ENCODE measurements at places on chromosomes 4 and X.

DNA sequence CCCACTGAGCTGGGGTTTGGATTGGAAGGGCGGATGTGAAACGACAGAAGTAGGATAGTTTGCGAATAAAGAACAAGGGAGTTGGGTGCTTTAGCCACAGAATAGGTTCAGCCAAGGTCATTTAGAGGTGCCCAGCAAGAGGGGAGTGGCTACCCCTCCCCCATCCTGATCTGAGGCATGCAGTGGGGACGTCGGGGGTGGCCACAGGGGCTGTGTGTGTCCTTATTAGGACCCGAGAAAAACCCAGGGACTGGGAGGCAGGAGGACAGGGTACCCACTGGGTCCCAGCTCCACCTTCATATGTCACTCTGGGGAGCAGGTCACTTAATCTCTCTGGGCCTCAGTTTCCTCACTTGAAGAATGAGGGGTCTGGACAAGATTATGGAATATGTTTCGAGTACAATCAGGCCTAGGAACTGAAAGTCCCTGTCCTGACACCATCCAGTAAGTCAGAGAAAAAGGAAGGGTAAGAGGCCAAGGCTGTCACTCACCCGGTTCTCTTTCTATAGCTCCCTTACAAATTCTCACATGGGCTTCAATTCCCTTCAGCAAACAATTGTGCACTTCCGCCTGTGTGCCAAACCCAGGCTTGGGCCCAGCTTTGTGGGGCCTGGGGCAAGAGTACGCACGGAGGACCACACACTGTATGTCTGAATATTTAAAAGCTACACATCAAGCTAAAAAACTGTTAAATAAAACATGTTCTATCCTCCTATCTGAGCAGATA is 4.2 kb upstream of the NYX start:
- DNase-seq, result no peak

- no peak for DNase-seq
These were observed 134.3 kb downstream of the BMPR1B start for GRCh38 chr4:94892051-94892450.

DNA sequence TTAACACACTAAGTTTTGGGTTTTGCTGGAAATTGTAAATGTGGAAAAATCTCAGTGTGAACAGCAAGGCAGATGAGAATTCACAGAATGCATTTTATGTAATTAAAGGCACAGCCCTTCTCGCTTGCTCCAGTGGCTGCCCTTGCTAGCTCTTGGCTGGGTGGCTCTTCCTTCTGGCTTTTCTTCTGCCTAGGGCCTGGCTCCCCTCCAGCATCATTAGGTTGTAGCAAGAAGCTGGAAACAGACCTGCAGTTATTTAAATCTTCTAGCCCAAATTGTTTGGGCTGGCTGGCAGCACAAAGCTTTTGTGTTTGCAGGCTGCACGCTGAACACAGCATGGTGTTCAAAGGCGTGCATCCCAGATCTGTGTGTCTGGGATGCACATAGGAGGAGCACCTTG is 56.5 kb downstream of the LIMCH1 start:
- no peak for DNase-seq

GRCh38 chr4:27764526-27764837 is 903.8 kb downstream of the STIM2 start:
- DNase-seq, result no peak

DNA sequence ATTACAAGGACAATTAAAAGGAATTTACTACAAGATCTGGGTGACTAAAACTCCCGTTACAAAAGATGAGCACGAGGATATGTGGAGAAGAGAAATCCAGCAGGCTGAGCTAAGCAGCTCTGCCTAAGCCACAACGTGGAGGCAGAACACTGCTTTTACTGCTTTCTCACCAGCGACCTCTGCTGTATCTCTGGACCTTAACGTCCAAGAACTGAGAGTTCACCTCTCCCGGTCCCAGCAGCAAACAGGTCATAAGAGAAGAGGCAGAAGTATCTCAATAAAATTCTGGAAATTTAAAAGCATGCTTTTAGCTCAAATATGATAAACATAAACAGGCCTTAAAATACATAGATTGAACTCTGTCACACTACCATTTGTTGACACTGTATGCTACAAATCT is 81.0 kb downstream of the ADGRA3 start:
- no peak for DNase-seq

DNA sequence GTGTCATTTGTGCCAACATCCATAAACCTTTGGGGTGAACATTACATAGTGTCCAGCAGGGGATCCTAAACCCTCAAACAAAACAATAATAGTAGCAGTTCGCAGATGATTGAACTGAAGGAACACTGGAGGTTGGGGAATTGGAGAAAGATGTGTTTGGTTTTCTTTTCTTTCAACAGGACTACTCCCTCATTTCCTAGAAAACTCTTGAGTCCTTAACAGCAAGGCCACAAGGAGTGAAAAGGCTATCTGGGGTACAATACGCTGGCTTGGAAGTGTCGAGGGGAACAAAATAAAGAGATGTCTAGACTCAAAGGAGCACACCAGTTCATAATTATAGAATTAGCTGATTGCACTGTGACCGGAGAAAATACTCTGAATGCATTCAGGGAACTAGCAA is 72.1 kb downstream of the IDS start:
- DNase-seq, result no peak

DNA sequence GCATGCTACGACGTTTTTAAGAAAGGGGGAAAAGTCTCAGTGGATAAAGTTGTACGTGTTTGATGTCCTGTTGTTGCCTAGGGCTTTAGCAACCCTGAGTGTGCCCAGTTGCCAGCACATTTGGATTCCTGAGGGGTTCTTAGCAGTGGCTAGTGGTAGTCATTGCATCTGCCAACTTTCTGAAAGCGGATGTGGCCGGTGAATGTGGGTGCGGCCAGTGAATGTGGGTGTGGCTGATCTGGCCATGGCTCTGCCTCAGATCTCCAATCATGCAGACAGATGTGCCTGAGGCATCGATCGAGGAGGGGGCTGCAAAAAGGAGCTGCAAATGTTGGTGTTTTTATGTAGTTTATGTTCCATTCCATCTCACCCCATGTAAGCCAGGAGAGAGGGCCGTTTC is 41.5 kb upstream of the FAT1 start:
- DNase-seq, result no peak

- DNase-seq, result no peak
These were observed 8.3 kb upstream of the GRPEL1 start for GRCh38 chr4:7075962-7076695.

- peak; percentile 77 for DNase-seq
These were observed 35.7 kb upstream of the TBC1D14 start for GRCh38 chr4:6873792-6874461.

DNA sequence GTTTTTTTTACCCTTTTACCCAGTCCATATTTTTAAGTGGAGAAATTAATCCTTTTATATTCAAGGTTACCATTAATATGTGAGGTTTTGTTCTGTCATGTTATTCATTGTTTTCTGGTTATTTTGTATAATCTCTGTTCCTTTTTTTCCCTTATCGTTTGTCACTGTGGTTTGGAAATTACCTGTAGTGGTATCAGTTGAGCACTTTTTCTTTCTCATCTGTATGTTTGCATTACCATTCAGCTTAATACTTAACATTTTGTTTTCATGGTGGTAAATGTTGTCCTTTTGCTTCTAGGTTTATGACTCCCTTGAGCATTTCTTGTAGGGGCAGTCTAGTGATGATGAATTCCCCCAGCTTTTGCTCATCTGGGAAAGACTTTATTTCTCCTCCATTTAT is 6.6 kb downstream of the ETDC start:
- no peak for DNase-seq

GRCh38 chr4:4395849-4396627 is 9.1 kb downstream of the NSG1 start:
- no peak for DNase-seq

- DNase-seq, result no peak
These were observed 11.4 kb upstream of the UBA1 start for GRCh38 chrX:47182106-47182700.

- DNase-seq, result no peak
These were observed 75.7 kb upstream of the PAK3 start for GRCh38 chrX:111020283-111020682.

- DNase-seq, result no peak
These were observed 1370.6 kb upstream of the AGA start for GRCh38 chr4:178812866-178813265.

DNA sequence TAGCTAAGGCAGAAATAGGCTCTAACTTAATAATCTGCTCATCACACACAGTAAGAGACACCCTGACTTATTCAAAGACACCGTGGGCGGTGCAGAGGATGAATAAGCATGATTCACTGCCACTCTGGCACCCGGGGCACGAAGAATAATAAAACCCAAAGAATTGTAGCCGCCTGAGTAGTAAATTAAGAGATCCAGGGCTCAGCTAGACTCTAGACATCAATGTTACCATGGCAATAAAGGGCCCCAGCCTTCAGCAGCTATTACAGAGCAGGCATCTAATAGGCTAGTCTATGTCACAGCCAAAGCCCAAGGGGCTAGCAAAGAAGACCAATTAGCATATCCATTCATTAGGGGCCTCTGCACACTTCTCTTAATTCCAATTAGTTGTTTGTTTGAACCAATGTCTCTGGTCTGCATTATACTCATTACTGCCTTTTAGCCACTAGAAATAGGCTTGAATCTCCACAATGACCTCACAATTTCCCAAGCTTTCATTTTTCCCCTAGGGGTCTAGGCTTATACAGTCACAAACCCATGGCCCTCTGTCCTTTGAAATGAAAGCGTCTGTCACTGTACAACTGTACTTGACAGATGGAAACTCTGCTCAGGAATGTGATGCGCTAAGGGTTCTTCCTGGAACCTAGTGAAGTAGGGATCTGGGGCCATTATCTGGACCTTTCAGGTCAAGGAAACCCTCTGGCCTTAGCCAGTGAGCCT is 3.0 kb upstream of the ATP1B4 start:
- DNase-seq, result no peak

All from CD4-positive, alpha-beta T cell treated with Interleukin-2 at 100 ng/mL for 4 hours (primary cell).